H54 (cell line): ENCODE measurements at places on chromosomes 7 and 10.
A peak's percentile ranks its signal among the peaks of the same experiment; 100 is the strongest.

DNA sequence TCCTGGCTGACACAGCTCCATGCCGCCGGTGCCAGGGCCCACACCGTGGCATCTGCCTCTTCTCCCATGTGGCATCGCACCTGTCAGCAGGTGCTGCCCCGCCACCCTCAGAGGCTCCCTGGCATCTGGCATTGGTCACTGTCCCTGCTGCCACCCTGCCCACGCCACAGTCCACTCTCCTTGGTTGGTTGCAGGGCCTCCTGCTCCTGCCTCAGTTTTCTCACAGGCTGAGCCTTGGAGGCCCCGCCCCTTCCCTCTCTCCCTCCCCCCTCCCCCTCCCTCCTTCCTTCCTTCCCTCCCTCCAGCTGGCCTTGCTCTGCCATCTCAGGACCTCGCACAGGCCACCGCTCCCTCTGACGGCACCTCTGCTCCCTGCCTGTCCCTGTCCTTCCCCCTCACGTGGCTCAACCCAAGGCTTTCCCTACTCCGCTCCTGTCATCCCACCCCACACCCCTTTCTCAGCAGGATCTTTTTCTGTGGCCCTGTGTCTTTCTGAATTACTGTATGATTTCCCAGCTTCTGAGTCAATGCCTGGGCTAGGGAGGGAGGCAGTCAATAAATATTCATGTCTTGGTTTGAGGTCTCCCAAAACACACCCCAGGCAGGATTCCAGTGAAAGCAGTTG lies 87.4 kb downstream of the INPP5A start:
- no peak for DNase-seq

DNA sequence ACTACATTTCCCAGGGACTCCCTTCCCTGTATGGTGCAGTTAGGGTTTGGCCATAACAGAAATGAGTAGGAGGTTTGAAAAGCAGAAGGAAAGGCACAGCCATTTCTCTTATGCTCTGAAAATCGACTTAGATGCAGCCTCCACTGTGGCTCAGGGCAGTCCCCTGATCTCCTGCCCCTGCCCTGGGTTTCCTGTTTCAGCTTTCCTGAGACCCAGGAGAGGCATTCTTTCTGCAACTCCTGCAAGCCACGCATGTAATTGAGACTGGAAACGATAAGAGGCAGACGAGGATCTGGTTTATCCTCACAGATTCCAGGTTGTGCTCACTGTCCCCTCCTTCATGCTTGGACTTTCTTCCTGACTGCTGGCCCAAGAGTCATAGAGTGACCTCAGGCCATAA lies 461.2 kb upstream of the VSTM2A start:
- DNase-seq: no peak

DNA sequence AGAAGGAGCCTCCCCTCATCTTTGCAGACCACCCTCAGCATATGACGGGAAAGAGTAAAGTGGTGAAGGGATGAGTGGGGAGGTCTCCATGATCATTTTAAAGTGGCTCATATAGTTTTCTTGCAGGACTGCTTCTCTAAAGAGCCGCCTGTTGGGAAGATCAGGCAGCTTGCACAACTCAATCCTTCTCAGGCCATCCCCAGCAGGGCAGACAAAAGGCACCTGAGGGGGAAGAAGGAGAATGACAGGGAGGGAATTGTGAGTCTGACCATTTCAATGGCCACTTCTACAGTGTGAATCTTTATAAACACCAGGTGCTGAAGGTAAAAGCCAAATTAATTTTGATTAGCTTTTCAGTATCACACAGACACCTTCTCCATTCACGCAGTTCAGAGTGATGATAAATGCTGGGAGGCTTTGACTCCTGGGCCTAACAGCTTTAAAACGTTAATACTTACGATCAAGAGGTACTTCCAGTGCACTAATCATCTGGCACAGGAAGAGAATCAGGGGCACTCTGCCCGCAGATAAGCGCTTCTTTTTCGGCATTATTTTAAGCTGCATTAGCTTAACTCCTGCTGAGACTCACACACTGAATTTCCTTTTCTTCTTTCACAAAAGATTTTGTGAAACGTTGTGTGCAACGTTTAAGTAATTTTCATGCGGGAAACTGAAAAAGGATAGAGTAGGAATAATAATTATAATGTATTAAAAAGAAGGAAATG lies 109.5 kb upstream of the LAMB4 start:
- DNase-seq: no peak

- no peak for DNase-seq
These were observed 54.0 kb downstream of the OAT start for GRCh38 chr10:124364674-124365073.

GRCh38 chr7:133481676-133482075 lies 228.8 kb downstream of the EXOC4 start:
- peak; percentile 42 for DNase-seq

DNA sequence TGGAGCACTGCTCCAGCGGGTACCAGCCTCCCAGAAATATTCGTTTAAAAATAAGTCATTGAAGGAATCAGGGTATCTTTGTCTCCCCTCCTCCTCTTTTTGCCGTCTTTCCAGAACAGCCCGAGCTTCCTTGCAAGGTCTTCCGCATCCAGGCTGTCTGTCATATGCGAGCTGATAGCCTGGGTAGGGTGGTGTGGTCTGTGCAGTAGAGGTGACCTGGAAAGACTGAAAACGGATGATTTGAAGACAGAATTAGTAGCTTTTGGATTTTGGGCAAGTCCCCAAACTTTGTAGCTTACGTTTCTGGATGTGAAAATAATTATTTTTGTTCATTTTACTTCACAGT lies 480 bp downstream of the VPS50 start:
- no peak for DNase-seq
